T-helper 17 cell (primary cell): ENCODE measurements at places on chromosomes 1 and 21.

- DNase-seq: no peak
Observed at GRCh38 chr21:17989780-17990179, 170.6 kb upstream of the C21orf91 start.

DNA sequence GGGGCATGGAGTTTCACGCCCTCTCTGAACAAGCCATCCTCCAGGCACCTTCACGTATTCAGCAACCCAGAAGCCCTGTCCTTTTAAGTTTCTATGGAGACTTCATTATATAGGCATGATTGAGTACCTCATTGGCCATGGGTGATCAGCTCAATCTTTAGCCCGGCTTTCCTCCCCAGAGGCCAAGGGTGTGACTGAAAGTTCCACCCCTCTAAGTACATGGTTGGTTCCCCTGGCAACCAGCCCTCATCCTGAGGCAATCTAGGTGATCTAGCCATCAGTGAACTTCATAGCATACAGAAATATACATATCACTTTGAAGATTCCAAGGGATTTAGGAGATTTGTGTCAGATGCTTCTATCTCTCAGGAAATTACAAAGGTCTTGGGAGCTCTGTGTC, 21.3 kb upstream of the DHX9 start:
- no peak for DNase-seq

DNA sequence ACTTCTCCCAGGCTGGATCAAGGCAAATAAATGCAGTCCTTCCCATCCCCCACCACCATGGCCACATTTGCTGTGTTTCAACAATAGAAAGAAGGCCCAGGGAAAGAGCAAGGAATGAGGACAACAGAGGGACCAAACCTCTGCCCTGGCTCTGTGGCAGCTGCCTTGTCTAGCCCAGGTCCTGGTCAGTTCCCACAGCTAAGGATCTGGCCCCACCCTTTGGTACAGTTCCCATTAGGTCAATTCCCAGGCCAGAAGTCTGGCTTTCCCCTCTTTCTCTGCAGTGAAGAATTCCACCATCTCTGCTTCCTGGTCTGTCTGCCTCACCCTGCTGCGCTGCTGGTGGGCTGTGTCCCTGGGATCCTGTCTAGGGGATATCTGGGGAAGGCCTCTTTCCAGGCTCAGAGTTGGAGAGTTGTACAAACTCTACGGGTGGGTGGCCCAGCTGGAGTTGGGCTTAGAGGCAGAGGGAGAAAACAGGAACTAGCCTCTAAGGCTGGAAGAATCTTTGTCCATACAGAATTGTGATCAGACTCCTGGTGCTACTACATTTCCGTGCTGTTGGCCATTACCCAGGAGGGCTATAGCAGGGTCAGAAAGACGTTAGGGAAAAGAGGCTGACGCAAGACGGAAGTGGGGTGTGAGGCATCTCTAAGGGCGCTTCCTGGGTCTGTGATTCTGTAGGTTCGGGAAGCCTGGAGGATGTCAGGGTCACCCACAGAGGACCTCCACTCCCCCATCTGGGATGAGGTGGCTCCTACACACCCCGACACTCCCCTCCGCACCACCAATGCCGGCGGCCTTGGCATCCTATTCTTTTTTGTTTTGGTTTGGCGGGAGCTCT, 953 bp upstream of the NDUFS2 start:
- no peak for DNase-seq

- DNase-seq: no peak
Observed at GRCh38 chr1:227357927-227358302, 39.6 kb upstream of the CDC42BPA start.

DNA sequence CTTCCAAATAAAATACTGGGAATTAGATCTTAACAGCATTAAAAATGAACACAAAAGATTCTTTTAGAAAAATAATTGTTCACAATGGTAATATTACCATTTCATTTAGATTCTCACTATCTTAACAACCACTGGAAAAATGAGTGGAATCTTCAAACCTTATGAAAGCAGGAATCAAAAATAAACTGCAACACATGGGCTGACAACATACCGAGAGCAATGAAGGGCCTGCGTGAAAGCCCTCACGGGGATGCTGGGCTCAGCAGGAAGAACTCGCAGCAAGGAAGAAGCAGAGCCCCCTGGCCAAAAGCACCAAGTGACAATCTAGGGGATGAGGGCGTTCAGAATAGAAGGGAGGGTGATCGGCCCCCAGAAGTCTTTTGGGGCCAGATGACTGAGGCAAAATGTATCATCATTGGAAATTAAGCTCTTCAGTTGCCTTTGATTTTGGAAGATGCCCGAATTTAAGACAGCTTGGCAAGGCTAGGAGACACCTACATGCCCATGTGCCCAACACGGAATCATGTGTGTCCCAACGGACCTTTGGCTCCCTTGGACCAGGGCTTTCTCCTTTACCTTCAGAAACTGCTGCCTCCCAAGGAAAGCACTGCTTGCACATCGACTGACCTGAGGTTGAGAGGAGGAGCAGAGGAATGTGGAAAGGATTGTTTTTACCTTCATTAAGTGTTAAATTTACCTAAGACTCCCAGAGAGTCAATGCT, 103.9 kb downstream of the TGFBR3 start:
- no peak for DNase-seq

DNA sequence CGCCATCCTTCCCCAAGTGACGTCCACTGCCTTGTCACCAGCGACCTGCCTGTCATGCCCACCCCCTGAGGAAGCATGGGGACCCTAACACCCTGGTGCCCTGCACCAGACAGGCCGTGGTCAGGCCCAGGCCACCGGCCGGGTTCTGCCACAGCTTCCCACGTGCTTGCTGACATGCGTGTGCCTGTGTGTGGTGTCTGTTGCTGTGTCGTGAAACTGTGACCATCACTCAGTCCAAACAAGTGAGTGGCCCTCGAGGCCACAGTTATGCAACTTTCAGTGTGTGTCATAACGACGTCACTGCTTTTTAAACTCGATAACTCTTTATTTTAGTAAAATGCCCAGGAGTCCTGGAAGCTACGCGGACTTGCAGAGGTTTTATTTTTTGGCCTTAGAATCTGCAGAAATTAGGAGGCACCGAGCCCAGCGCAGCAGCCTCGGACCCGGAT, 8.5 kb upstream of the CTRC start:
- no peak for DNase-seq

DNA sequence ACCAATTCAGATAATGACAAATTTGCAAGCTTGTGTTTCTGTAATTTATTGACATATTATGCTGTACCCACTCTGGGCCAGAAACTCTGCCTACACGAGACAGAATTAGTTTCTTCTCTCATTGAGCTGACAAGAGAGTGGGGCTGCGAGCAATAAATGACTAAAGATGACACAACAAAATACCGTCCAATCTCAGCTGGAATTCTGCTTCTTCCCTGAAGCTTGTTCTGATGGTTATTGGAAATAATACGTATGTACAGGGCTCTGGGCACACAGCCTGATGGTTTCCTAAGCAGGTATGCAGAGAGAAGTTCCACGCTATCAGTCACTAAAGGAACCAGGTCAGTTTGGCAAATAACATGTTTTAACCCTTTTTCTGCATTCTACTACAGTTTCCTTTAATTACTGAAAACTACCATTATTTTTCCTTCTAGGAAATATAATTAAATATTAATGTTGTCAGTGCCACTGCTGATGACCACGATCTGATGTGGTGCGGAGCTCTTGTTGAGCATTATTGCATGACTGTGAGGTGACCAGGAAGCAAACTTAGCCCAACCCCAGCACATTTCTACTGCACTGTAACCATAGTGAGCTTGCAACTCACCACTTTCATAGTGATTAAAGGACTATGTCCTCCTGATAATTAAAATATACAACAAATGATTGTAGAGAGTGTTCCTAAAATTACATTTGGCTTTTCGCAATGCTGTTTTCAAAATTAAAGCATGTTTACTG, 221.4 kb upstream of the L1TD1 start:
- DNase-seq: no peak

GRCh38 chr1:62912028-62912638, 128.2 kb downstream of the ATG4C start:
- no peak for DNase-seq
